ENCODE measurements at places on chromosomes 3 and 15.

DNA sequence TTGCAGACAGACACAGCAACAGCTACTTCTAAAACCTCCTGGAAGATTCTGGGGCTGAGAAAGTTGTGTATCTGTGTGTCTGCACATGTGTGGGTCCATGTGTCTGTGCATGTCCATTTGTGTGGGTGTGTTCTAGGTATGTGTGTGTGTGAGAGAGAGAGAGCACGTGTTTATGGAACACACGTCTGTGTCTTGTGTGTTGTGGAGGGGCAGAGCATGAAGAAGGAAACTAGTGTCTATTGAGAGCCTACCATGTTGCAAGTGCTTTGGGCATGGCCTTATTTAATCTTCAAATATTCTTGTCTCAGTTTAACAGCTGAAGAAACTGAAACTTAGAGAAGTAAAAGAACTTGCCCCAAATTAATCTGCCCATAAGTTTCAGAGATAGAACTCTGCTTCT lies 327.5 kb downstream of the UACA start:
- DNase-seq = no peak

GRCh38 chr3:197521277-197522182 lies 34.2 kb downstream of the BDH1 start:
- DNase-seq = no peak

- DNase-seq = no peak
These were observed 117.8 kb upstream of the IQSEC1 start for GRCh38 chr3:13191016-13191415.

GRCh38 chr3:52190294-52191074 lies 7.5 kb upstream of the ALAS1 start:
- no peak for DNase-seq

GRCh38 chr3:17057321-17057720 lies 172.6 kb downstream of the PLCL2 start:
- peak; percentile 18 for DNase-seq

DNA sequence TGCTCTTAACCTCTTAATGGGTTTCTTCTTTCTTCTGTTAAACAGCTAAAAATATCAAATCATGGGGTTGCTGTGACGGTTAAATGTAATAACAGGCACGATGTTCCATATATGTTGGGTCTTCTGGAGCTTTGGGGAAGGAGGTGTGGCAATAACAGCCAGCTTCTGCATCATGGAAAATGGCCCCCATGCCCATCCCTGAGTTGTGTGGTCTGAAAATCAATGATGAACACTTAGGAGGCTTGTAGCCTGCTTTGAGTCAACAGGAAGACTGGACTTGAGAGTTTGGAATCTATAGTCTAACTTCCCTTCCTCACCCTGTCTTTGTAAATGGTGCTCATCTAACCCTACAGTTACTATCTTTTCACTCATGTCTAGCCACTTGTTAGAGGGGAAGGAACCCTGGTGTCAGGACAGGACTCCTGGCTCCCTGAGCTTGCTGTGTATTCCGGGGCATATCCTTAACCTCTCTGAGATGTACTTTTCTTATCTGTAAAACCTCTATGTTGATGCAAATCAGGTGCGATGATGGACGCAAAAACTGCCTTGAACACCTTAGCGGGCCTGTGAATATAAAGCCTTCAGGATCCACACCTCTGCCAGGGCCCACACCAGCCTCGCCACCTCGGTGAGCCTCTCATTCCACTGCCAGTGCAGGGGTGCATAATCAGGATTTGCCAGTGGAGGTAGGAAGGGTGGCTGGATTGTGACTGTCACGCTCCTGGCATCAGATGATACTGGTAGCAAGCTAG lies 27.5 kb downstream of the SMAD3 start:
- no peak for DNase-seq

- no peak for DNase-seq
These were observed 20.1 kb upstream of the CGNL1 start for GRCh38 chr15:57356178-57356577.

GRCh38 chr3:14371573-14372474 lies 30.6 kb upstream of the SLC6A6 start:
- DNase-seq = peak; percentile 82

DNA sequence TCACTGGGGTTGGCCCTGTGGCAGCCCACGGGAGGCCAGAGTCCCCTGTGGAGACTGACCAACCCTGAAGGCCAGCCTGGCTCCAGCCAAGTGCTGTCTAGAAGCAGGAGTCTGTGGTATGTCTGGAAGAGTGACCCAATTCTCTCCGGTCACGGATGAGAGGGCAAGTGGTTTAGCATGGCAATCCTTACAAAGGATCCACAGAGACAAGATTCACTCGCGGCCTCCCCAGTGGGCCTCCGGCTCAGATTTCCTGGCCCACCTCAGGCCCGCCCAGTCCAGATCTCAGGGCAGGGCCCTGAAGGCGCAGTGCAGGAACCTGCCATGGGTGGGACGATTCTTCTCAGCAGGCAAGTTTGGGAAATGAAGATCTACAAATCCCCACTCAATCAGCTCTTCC lies 5.0 kb upstream of the BCL2L10 start:
- no peak for DNase-seq

DNA sequence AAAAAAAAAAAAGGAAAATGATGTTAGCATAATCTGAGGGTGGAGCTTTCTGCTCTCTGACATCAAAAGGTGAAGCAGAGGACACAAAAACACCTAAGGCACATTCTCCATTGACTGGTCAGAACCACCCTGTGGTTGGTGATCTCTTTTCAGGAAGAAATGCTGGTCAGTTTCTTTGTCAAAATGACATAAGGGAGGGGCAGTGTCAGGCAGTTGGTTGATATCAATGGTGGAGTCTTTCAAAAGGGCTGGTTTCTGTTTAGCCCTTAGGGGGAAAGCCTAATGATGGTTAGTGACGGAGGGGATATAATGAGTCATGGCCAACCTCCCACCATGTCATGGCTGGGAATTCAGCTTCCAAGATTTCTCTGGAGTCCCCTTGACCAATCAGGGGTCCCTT lies 185.9 kb upstream of the GBE1 start:
- no peak for DNase-seq

- no peak for DNase-seq
These were observed 43.2 kb upstream of the CMSS1 start for GRCh38 chr3:99774467-99774866.

DNA sequence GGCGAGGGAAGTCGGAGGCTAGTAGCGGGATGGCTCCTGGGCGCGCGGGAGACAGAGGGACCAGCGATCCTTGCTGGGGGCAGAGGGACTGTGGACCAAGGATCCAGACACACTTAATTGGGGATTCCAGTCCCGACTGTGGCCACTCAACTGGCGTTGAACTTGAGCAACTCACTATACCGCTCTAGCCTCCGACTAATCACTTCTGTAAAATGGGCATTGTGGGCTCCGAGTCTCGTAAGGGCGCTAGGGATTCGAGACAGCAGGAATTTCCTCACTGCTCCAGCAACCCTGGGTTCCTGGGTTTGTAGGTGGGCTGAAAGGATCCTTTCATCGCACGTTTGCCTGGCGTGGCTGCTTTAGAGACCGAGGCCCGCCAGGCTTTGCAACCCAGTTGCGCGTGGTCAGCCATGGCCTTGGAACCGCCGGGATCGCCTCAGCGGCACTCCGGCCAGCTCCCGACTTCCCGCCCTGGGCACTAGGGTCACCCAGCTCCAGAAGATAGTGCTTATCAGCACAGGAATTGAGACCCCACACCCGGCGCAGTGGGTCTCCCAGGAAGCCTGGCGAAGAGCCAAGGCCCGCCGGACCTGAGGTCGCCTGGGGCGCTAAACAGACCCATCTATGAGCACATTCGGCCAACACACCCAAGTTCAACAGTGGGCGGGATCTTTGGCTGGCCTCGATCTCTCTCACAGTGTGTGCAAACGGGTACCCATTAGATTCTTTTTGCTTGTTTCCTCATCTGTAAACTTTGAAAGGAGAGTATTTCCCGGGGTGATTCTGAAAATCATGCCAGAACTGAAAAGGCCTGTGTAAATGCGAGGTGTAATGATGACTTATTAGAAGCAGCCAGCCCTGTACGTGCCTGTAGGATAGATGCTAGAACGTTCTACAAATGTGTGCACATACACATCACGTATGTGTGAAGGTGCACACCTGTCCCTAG lies 9.9 kb downstream of the FOXL2 start:
- no peak for DNase-seq

DNA sequence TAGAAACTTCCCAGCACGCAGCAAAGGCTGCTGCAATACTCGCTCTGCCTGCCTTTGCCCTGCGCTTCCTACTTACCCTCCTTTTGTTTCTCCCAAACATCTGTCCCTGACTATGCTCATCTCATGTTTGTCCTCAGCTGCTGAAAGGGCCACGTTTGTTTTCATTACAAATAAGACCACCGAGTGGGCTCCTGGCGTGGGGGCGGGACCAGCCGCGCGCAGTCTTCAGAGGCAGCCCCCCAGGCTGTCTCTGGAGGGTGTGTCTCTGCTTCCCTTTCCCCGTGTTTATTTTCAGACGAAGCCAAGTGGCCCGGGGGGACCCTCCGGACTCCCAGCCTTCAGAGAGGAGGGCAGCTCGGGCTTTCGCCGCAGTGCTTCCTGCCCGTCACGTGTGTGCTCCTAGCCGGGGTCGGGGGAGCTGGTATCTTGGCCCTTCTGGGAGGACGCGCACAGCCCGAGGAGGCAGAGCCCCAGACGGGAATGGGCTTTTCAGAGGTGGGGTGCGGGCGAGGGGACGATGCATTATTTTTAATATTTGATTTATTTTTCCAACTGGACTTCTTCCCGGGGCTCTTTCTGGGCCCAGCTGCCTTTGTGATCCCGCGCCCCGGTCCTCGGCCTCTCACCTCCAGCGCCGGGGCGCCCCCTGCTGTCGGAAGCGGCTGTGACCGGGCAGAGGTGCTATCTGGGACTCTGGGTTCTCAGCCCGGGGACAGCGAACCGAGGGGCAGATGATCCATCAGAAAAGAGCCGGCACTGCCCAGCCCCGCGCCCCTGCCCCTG lies 70.0 kb upstream of the CGNL1 start:
- peak; percentile 74 for DNase-seq

GRCh38 chr3:99250272-99250671 lies 348.8 kb upstream of the DCBLD2 start:
- no peak for DNase-seq

GRCh38 chr3:63043631-63044030 lies 168.4 kb upstream of the CADPS start:
- no peak for DNase-seq

DNA sequence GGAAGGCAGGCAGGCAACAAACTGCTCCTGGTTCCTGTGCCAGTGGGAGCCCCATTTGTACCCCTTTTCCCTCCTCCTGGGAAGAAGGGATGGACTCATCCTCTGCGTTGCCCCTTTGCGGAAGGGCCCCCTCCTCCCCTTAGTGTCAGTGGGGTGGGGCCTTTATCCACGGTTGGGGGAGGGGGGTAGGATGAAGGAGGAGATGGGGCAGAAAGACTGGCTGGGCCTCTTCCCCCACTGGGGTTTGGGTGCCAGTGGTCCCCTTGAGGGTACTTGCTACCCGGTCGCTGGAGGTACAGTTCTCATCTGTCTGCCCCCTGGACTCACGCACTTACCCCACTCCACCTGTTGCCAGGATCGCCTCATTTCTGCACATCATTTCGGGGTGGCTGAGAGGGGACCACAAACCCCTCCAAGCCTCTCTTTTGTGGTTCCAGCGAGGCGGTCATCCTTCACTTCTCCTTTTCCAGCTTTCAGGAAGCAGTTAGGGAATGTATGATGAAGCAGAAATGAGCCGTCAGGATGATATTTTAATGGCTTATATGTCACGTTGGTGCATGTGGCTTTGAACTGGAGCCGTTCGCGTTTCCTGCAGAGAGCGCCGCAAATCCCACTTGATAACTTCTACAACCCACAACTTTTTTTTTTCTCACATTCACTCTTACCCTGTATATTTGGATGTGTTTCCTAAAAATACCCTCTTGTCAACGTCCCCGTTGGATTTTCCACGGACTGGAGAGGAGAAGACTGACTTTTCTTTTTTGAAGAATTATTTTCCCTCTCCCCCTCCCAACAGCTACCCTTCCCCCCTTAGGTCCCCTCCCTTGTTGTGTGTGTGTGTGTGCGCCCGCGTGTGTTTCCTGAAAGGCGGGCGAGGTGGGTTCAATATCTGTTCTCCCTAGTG lies at the start of gene ZIC4:
TSS of gene ZIC4 (minus strand) at position 516 of the 904 bp plus-strand sequence. CDS start 3,746 bp downstream, outside the sequence.
- DNase-seq = no peak

- DNase-seq = peak; percentile 56
These were observed at the start of gene EFHB for GRCh38 chr3:19934098-19934566. TSS of gene EFHB (minus strand) at chr3:19934217. CDS start at chr3:19934018, 199 bp downstream.

DNA sequence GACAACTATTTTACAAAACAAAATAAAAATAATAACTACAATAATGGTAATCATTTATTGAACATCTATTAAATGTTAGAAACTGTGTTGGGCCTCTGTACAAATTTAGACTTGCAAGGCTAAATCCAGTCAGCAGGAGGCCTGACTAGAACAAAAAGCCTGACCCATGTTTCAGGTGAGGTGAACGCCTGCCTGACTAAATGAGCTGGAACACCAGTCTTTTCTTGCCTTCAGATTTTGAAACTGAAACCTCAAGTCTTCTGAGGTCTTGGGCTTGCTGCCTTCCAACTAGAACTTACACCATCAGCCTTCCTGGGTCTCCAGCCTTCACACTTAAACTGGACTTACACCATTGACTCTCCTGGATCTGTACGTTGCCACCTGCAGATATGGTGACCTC lies 706.9 kb downstream of the TBL1XR1 start:
- no peak for DNase-seq

GRCh38 chr3:59467476-59467875 lies 417.7 kb upstream of the CFAP20DC start:
- no peak for DNase-seq

DNA sequence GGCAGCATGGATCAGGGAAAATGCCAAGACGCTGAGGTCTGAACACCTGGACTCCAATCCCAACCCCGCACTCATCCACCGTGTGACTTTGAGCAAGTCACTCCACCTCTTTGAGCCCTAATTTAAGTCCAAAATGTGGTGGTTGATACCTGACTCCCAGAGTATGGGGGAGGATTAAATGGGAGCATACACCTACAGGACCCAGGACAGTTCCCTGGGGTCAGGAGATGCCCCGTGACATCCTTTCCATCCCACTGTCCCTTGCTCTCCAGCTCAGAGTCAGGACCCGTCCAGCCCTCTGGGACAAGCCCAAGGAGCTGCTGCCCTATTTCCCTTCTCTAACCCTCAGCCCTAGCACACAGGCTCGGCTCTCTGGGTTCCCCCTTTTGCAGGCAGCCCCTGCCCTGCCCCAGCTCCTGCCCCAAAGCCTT lies 276.4 kb downstream of the XXYLT1 start:
- no peak for DNase-seq

DNA sequence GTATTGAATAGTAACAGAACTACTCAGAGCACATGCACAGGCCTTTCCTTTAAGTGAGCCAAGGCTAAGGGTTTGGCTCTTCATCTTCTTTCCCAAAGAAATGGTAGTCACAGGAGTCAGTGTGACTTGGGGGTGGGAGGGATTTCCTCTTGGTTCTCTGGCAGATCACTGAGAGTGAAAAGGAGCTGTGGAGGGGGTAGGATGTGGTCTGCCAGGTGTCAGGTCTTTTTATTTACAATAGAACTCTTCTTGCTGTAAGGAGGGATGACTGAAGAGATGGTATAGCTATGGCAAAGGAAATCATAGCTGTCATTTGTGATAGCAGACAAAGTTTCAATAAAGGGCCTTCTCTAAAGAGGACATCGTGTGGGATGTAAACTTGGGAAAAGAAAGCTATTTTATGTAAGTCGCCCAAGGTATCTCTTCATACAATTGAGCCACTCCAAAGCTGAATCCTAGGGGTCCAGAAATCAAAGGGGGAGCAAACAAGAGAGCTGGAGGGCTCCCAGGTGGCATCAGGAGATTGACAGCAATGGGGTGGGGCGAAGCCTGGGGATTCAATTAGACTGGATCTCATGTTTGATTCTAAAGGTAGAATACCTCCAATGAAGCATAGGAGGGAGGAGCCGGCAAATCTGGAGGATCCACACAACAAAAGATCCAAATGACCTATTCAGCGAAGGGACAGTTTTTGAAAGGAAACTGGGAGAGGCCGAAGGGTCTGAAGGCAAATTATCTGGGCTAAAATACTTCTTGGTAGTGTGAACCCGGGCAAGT lies 20.0 kb upstream of the CHD2 start:
- no peak for DNase-seq

Measured in hematopoietic multipotent progenitor cell treated with erythropoietin and hydrocortisone succinate and interleukin-3 and kit ligand, for 15 days (in vitro differentiated cells).